Brain pericyte (primary cell): ENCODE measurements at places on chromosomes 1 and 21.

- no peak for DNase-seq
These were observed 5.3 kb downstream of the VANGL1 start for GRCh38 chr1:115647047-115647446.

DNA sequence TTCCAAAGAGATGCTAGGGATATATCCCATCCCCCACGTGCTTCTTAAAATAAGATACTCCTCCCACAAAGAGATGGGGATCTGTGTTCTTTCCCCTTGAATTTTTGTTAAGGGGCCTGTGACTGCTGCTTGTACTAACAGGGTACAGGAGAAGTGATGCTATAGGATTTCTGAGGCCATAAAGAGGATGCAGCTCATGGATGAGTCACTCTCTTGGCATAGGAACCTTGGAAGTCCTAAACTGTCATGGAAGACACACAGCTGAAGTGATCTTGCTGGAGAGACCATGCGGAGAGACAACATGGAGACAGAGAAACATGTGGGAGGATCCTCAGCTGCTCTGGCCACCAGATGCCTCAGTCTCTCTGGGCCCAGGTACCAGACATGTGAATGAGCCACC, 157.2 kb downstream of the S1PR1 start:
- DNase-seq, result no peak

GRCh38 chr21:25176637-25177412, 430.5 kb downstream of the MRPL39 start:
- DNase-seq, result no peak

DNA sequence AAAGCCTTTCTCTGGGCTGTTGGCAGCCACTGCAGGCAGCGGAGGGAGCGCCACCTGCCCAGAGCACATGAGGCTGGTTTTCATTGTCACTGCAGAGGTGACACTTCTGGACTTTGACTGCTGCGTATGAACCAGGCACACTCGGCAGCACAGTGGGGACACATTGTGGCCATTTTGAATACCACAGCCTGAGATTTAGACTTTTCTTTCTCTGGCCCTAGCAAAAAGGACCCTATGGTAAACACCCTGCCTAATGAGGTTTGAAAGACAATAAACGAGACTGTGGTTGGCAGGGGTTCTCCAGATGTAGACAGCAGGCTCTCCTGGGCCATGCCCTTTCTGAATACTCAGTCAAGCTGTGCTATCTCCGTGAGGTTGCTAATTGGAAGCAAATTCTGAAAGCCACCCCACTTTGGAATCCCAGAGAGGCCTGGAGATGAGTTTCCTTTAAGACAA, 12.0 kb upstream of the KCNE2 start:
- no peak for DNase-seq

- DNase-seq, result no peak
These were observed 283.8 kb downstream of the TPR start for GRCh38 chr1:186091222-186091720.

GRCh38 chr1:101444381-101444780, 207.6 kb downstream of the S1PR1 start:
- no peak for DNase-seq

GRCh38 chr21:39956586-39956985, 89.3 kb downstream of the PCP4 start:
- DNase-seq, result no peak

DNA sequence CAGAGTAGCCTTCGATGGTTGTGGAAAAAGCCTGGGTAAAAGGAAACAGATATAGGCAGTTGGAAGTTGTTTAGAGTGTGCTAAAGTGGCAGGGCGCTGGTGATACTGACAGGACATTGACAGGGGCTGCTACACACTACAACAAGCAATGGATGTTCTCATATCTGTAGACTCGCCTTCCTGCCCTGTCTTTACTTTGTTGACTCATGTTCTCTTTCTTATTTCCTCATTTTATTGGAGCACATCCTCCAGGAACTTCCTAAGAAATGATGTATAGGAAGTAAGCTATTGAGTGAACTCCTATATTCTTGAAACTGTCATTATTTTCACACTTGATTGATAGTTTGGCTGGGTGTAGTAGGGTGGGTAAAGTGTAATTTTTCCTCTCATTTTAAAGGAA, 51.0 kb downstream of the C4BPA start:
- DNase-seq, result no peak

- DNase-seq, result no peak
These were observed 286.8 kb downstream of the PTPRU start for GRCh38 chr1:29523136-29523535.

GRCh38 chr1:61864489-61864888, 122.2 kb downstream of the PATJ start:
- no peak for DNase-seq

DNA sequence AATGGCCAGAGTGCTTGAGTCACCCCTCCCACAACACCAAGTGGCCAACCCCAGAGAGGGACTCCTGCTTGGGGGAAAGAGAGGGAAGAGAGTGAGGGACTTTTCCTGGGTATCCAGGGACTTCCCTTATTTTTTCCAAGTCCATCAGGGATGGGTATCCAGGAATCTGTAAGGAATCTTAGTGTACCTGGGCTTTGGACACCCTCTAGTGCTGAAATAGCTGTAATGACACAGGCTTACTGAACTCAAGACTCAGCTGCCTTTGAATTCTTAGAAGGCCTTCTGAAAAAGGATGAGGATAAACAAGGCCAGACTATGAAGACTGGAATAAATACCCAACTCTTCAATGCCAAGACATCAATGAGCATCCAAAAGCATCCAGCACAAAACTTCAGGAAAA, 12.0 kb downstream of the TSHB start:
- no peak for DNase-seq

- DNase-seq, result no peak
These were observed 224.4 kb downstream of the DSCAM start for GRCh38 chr21:40622531-40622930.

DNA sequence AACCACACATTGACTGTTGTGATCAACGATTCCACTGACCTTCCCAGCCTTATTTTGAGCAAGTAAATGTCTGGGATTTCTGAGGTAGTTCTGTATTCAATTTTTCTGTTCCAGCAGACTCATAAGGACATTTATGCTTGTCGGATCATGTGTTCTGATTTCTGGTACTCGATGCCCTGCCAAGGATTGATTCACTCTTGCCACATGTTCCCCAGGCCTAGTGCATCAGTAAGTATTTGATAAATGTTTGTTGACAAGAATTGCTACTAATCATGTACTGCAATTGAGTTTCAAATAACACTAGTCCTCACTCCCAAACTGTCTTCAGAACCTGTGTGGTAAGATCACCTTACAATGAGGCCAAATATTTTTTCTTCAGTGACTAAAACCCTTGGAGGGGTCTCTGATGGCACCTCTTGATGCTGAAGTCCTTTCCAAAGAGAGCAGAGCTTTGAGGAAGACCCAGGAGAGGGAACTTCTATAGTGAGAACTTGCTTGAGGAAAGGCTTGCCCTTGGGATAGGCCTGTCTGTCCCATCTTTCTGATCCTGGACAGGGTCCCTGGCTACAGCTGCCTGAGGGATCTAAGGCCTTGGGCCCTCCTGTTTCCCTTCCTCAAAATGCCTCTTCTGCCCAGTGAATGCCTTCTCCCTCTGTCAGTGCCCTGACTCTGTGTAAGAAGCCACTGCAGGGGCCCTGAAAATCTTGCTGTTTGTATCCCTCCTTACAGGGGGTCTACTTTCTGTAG, 115.8 kb upstream of the FAM78B start:
- DNase-seq, result no peak

- no peak for DNase-seq
These were observed 24.1 kb downstream of the HHIPL2 start for GRCh38 chr1:222523852-222524251.

DNA sequence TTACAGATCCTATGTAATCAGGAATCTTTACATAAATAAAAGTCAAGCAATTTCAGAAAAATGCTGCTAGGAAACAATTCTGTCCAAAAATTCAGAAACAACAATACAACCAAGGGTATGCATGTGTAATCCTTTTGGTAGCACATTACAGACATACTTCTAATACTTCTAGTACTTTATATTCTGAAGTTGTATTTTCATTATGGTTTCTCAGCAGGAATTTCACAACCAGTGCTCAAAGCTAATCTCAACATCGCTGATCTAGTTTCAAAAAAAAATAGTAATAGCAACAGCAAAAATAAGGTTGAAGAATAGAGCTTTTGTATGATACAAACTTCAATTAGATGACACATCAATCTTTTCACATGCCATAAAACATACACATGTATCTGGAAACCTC, 545.2 kb downstream of the LTN1 start:
- no peak for DNase-seq

GRCh38 chr1:44076066-44076465, 42.6 kb upstream of the KLF17 start:
- no peak for DNase-seq

GRCh38 chr1:27664291-27664690, 7.7 kb downstream of the IFI6 start:
- no peak for DNase-seq

DNA sequence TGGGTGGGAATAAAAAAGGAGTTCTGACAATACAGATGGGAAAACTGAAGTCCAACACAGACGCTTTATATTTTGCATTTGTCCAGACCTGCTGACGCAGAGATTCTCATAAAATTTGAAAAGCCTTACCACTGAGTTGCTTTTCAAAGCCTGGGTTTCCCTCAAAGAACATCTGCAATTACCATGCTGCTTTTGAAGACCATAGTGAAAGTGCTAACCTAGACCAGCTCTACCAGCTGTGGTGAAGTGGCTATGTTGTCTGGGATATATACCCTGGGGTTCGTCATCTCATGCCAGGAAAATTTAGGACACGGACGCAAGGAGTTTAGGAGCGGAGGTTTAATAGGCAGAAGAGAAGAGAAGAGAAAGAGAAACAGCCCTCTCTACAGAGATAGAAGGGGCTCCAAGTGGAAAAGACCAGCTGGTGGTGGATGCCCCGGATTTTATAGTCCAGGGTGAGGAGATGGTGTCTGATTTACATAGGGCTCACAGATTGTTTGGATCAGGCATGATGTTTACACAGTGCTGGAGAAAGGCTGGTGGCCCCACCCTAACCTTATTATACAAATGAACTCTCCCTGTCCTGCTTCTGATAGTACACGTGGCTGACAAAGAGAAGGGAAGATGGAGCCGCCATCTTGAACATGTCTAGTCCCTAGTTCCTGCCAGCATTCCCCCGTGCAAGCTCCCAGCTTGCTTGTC, 73.8 kb downstream of the AK4 start:
- DNase-seq, result no peak

GRCh38 chr1:205827623-205828022, 14.6 kb upstream of the SLC41A1 start:
- DNase-seq, result no peak

- no peak for DNase-seq
These were observed 23.3 kb downstream of the SPOCD1 start for GRCh38 chr1:31792541-31792940.

- DNase-seq, result no peak
These were observed 125.0 kb downstream of the TIAM1 start for GRCh38 chr21:31218830-31219608.

- no peak for DNase-seq
These were observed 9.9 kb downstream of the OBSCN start for GRCh38 chr1:228217551-228218344.

GRCh38 chr1:186782791-186783190, 46.0 kb upstream of the PLA2G4A start:
- no peak for DNase-seq

DNA sequence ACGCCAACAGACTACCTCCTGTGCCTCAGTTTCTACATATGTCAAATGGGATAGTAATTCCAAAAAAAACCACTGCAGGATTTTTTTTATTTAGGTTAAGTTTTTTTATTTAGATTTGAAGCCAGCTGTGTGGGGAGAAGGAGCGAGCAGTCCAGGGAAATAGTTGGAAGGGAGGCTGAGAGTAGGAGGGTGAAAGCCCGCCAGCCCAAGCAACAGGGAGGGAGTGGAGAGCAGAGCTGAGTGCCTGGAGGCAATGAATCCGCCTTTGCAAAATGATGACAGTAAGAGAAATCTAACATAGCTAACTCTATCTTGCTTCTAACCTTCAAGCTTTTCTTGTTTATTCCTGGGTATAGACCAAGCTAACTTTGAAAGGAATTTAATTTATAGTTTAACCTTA, 15.6 kb upstream of the C1orf198 start:
- DNase-seq, result no peak

DNA sequence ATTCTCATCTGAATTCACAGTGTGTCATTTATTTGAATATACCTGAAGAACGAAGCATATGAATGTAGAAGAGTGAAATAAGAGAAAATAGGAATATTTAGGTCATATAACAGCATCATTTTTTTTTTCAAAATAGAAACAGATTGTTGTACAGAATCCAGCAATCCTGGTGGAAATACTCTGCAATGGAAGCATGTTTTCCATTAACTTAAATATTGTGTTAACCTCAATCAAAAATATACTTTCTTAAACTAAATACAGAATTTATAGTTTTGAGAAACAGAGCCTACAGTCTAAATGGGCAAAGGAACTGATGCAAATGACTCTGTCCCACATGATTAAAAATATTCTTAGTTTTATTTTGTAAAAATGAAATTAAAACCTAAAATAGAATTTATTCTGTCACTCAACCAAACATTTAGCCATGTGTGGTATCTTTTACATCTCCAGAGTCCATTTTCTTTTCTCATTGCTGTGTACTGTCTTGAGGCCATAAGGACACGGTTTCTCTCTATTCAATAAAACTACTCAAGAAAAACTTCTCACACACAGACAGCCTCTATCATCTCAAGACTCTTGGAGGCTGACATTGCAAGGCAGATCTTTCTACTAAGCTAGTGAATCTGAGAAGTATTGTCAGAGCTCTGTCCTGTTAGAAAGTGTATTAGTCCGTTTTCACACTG, 322.6 kb downstream of the LTN1 start:
- no peak for DNase-seq

- no peak for DNase-seq
These were observed 166.8 kb downstream of the ZNF281 start for GRCh38 chr1:200243042-200243437.

DNA sequence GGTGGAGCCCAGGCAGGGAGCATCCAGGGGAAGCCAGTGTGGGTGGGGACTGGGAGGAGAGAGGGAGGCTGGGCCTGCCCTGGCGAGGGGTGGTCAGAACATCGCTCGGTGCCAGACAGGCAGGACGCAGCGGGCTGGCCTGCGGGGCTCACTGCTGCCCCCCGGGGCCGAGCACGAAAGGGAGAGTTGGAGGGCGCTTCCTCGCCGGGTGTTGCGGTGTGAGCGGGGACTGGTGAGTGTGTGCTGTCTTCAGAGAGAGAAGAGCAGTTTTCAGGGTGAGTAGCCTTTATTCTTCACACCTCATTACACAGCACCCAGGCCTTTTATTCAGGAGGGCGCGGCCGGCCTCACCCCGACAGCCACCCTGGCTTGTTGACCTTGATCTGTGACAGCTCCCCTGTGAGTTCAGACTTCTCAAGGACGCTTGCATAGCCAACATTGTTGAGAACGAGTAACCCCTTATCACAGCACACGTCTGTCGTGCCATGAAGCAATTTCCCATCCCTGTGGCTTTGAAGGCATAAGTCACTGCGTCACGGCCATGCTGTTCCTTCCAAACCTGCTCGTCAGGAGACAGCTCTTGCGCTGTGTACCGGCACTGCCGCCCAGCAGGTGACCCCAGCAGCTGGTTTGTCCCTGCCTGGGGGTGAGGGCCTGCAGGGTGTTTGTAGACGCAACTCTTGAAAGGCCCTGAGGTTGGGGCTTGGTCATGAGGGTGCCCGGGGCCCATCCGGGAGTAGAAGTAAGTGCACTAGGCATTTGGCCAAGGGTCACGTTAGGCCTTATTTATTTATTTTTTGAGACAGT, 54.6 kb downstream of the PRKCZ start:
- DNase-seq, result no peak
